ENCODE measurements at places on chromosomes 6 and 20.

GRCh38 chr6:56889492-56889891, 65.4 kb upstream of the BEND6 start:
- no peak for DNase-seq

DNA sequence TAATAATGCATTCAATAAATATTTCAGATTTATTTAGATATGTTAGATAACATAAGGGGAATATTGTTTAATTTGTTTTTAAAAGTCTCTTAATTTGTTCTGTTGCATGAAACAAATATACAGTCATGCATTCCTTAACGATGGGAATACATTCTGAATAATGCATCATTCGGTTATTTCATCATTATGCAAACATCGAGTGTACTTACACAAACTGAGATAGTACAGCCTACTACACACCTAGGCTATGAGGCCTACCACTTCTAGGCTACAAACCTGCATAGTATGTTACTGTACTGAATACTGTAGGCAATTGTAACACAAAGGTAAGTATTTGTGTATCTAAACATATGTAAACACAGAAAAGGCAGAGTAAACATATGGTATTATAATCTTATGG, 118.7 kb downstream of the EPHA7 start:
- DNase-seq, result no peak

- DNase-seq, result no peak
Observed at GRCh38 chr6:144279484-144280150, 5.5 kb upstream of the UTRN start.

DNA sequence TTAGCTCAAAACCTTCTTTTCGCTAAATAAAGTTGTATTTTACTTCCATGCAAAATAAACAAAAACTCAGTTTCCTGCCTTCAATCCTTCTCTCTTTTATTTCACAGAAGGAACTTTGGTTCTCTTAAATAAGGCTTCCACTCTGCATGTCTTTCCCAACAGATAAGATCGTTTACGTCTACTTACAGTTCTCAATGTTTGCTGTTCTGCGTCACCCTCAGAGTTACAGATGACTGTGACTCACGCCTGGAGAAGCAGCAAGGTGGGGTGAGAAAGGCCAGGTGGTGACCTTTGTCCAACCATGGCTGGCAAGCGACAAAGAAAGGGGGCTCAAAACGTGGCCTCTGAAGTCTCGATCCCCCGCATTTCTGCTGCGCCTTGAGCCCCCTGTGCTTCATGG, 51.4 kb upstream of the RPS6KA2 start:
- no peak for DNase-seq

GRCh38 chr6:133313068-133313467, 71.9 kb downstream of the EYA4 start:
- no peak for DNase-seq

GRCh38 chr6:119207971-119208725, 129.7 kb upstream of the FAM184A start:
- no peak for DNase-seq

DNA sequence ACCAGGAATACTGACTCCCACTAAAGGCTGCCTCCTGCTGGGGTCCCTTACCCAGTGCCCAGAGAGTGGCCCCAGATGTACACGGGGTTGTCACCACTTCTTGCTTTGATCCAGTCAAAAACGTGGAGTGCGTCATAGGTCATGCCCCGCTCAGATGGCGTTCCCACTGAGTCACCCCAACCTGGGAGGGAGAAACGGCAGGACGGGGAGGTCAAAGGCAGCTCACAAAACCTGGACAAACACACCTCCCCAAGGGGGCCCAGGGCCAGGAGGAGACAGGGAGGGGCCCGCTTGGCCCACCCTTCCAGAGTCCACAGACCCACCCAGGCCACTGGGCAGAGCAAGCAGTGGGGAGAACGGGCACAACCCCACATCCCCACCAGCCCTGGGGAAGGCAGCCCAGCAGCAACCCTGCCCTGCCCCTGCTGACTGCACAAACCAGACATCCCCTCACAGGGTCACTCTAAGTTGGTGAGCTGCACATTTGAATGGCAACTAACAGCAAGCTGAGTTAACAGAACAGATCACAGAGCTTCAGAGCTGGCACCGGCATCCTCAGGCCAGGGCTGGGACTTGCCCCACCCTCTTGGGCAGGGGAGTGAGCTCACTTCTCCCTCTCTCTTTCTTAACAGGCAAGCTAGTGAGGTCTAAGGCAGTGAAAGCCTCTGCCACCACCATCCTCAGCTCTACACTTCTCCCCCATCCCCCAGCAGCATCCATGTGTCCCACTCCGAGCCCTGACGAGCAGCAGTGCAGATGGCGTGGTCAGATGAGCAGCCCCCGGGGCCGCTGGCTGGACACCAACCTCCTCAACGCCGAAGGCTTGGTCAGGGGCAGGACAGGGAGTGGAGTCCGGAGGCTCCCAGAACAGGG, 61.7 kb downstream of the PYGB start:
- no peak for DNase-seq

DNA sequence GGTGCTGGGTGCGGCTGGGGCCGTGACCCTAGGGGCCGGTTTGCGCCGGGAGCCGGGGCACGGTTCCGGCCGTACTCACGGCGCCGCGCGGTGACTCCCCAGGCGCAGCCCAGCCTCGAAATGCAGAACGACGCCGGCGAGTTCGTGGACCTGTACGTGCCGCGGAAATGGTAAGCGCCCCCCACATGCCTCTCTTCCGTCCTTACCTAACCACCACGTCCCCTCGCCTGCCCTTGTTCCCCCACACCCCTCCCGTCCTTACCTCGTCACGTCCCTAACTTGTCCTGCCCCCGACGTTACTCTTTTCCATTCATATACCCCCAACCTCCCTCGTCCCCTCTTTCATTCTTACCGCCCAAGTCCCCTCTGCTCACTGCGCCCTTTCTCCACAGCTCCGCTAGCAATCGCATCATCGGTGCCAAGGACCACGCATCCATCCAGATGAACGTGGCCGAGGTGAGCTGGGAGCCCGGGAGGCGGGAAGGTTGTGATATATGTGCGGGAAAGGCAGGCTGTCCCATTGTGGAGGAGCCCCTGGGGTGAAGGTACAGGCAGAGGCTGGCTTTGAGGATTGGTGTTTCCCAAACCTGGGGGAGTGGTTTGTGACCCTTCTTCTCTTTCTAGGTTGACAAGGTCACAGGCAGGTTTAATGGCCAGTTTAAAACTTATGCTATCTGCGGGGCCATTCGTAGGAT, 463 bp downstream of the RPS21 start:
- DNase-seq, result no peak

DNA sequence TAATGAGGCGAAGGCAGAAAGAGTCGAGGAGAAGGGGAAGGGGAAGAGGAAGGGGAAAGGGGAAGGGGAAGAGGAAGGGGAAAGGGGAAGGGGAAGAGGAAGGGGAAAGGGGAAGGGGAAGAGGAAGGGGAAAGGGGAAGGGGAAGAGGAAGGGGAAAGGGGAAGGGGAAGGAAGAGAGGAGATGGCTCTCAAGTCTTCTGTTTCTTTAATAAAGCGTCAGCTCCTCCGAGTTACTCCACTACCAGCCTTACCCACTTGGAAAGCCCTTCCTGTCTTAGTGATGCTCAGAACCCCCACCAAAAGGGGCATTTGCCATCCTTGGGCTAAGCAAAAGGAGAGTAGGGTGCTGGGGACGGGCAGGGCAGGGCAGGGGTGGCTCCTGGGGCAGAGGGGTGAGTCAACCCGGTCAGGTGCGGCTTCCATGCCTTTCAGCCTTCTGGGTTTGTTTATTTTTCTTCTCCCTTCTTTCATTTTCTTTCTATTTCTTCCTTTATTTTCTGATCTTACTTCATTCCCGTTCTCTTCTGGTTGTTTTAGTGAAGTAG, 476 bp upstream of the CLIC5 start:
- no peak for DNase-seq

DNA sequence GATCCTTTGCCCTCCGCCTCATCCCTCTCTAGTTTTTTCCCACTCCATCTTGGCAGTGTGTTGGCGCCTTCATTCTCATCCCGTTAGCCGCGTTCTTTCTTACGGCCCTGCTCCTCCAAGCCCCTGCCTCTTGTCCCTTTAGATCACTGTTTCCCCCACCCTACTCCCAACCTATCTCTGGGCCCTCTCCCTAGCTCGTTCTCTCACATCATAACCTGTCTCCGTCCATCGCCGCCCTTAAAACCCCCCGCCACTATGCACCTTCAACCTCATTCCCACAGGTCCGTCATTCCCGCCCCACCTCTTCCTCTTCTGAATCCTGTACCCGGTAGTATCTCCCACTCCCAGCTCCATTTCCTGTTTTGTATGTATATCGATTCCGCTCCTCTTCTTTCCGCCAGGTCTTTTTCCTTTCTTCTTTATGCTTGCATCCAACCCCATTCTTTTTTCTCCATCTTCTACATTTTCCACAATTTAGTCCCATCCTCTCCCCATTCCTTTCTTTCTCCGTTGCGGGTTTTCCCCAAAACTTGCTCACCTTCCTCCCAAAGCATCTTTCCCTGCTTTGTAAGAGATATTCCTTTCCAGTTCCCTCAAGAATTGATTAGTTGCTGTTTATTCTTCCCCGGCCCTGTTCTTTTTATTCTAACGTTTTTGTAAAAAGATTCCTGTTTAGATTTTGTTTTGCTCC, 671 bp downstream of the EFHC1 start:
- no peak for DNase-seq

DNA sequence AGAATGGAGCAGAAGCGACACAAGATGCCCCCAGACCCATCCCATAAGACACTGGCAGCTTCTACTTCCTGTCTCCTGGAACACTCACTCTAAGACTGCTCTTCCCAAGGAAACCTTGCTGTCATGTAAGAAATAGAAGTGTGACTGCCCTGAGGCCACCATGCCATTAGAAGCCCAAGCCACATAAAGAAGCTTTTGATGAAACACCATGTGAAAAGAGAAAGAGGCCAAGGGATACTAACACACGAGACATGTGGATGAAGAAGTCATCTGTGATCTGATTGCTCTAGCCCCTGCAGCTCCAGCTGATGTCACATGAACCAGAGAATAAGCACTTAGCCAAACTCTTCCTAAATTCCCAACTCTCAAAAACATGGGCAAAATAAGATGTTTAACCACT, 117.9 kb upstream of the PCSK2 start:
- no peak for DNase-seq

DNA sequence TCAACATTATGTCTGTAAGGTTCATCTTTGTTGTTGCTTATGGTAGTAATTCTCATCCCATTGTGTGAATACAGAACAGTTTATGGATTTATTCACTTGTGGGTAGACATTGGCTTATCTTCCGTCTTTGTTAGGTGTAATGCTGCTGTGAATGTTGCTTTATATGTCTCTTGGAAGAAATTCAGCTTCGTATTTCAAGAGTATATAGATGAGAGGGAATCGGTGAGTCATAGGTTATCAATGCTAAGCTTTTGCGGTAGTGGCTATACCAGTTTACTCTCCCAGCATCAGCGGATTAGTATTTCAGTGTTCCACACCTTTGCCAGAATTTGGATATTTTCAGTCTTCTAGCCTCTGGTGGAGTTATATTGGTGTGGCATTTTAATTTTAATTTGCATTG, 77.8 kb downstream of the ZFAND3 start:
- no peak for DNase-seq

DNA sequence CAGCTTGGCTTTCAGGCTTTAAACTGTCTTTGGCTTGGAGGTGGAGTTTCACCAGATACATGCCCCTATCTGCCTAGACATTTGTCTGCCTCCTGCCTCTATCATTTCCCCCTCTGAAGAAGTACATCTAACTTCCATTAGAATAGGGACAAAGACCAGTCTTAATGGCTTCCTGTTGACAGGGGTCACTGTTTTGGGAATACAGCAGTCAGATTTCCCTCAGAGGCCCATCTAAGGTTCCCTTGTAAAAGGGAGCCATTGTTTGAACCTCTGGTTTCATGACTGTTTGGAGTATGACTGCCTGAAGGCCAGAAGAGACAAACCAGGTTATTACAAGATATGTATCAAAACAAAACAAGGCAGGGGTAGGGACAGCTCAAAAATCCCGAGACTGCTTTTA, 665.7 kb upstream of the GJE1 start:
- DNase-seq, result no peak

DNA sequence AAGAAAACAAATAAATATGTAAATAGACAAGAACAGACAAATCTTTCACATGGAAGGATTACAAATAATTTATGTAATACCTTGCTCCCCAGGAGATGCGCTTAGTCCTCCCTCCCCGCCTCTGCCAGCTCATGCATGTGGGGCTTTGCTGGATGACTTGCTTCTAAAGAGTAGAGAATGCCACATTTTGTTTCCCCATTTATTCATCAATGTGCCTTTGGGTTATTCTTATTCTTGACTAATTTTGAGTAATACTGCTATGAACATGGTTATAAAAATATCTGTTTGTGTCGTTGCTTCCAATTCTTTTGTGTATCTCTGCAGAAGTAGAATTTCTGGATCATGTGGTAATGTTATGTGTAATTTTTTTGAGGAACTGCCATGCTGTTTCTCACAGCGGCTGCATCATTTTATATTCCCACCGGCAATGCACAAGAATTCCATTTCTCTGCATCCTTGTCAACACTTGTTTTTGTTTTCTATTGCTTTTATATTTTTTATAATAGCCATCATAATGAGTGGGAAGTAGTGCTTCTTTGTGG, 23.8 kb upstream of the DUSP22 start:
- no peak for DNase-seq

- peak; percentile 71 for DNase-seq
Observed at GRCh38 chr20:4720041-4720976, 1.4 kb upstream of the PRND start.

- no peak for DNase-seq
Observed at GRCh38 chr20:62517901-62518610, 42.3 kb upstream of the GATA5 start.

DNA sequence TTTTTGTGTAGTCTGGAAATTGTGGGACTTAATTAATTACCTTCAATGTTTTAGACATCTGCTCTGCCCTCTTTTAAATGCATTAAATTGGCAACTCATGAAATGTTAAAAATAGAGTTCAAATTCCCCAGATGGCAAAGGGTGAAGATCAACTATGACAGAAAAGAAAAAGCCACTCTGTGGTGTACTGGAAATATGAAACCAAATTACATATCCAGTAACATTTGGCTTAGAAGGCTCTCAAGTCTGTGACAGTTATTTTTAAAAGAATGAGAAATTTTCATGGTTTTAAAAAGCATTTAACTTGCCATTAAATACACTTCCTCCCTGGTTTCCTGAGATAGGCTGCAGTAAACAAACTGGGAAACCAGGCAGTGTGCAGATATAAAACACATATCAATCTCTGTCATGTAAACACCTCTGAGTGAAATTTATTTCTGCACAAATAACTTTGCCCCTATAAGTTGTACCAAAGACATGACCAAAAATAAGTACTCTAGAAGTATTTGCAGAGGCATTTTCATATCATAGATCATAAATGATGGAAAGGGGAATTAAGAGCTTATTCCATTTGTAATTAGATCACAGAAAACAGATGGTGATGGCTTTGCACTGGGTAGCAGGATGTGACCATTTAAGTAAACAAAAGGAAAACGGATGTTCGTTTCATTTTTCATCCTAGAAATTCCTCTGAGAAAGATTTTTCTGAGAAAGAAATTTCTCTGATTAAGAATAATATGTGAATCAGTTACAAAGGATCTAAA, 360.1 kb downstream of the SAMD5 start:
- DNase-seq, result no peak

GRCh38 chr6:3540253-3540820, 83.5 kb upstream of the SLC22A23 start:
- DNase-seq, result peak; percentile 41
